Activated naive CD8-positive, alpha-beta T cell treated with anti-CD3 and anti-CD28 coated beads for 36 hours (primary cell): ENCODE measurements at places on chromosomes 4 and X. TPM values are rescaled to one million over a fixed set of nuclear protein-coding genes. Genes with fewer than 3 reads are reported as not detected.

DNA sequence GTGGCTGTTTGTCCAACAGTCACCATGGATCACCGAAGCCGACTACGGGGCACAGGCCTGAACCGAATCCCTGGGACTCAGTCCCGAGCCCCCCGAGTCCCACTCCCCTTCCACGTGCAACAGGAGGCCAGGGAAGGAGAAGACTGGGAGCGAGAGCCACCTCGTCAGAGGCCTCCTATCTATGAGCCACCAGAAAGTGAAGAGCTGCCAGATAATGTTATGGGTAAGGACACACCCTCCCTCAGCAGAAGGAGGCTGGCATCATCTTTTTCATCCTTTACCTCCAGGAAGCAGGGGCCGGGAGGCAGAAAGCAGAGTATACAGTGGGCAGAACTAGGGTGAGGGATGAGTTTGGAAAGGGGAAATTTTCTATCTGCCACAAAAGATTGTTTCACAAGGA lies 2.8 kb upstream of the PRDX4 start:
- H3K27me3 ChIP-seq: no peaks in the 10 kb centered on the region
- H3K4me1 ChIP-seq: peaks cover 30% of the 10 kb centered on the region
- no peak overlapping the region for H3K27ac ChIP-seq
- H3K4me3 ChIP-seq: no peak overlapping the region

DNA sequence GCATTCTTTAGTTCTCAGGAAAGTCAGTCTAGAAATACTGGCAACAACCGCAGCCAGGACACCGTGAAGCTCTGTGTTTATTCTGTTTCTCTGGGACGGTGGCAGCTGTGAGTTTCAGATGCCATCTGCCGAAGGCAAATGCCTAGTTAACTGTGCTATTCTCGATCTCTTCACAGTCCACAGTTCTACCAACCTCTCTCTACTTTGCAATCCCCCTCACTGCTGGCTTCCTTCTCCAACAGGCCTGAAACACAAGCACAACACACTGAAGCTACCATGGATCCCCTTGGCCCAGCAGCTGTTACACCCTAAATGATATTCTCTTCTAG lies 118.8 kb downstream of the ZNF827 start:
- peaks cover 63% of the 10 kb centered on the region for H3K36me3 ChIP-seq
- no peak for DNase-seq
- H3K27me3 ChIP-seq: no peaks in the 10 kb centered on the region
- peaks cover 28% of the 10 kb centered on the region for H3K4me1 ChIP-seq

GLUD2 gene
- total RNA-seq: 0.14 TPM

DNA sequence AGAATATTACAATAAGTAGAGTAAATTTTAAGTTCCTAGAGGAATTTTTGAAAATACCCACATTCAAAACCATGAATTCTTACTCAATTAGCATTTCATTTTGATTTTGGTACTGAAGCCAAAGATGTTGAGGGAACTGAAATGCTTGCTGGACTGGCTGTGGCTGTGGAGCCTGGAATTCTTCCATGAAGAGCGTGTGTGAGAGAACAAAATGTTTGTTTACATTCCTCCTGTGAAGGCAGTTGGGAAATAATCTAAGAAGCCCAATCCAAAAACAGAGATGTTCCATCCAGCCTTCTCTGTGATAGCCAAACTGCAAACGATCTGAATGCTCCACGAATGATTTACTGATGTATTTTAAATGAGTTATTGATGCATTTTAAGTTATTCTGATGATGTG lies 3.8 kb upstream of the ADH1B start:
- no peak overlapping the region for H3K4me3 ChIP-seq
- H3K27me3 ChIP-seq: peaks cover 10% of the 10 kb centered on the region
- H3K27ac ChIP-seq: no peak overlapping the region
